ENCODE measurements at places on chromosomes 5 and 9.
A peak's percentile ranks its signal among the peaks of the same experiment; 100 is the strongest.

DNA sequence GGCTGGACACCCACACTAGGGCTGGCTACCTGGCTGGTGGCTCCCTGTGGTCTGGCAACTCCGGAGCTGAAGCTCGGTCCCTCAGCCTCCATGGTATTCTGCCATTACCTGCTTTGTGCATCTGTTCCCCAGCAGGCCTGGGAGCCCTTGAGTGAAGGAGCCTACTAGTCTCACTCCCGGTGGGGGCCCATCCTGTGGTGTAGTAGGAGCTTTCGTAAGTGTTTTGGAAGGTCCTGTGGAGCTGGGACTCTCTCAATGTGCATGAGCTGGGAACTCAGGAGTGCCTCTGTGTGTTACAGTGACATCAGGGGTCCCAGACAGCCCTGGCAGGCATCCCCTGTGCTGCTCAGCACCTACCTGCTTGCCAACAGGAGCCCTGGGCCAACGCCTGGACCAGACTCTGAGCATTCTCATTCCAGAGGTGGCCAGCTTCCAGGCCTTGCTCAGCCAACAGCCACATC is 267.1 kb downstream of the GADD45G start:
- no peak for DNase-seq

GRCh38 chr9:123834889-123835562 is 94.9 kb downstream of the DENND1A start:
- no peak for DNase-seq

GRCh38 chr5:95382801-95383200 is 8.4 kb upstream of the FAM81B start:
- DNase-seq: no peak

DNA sequence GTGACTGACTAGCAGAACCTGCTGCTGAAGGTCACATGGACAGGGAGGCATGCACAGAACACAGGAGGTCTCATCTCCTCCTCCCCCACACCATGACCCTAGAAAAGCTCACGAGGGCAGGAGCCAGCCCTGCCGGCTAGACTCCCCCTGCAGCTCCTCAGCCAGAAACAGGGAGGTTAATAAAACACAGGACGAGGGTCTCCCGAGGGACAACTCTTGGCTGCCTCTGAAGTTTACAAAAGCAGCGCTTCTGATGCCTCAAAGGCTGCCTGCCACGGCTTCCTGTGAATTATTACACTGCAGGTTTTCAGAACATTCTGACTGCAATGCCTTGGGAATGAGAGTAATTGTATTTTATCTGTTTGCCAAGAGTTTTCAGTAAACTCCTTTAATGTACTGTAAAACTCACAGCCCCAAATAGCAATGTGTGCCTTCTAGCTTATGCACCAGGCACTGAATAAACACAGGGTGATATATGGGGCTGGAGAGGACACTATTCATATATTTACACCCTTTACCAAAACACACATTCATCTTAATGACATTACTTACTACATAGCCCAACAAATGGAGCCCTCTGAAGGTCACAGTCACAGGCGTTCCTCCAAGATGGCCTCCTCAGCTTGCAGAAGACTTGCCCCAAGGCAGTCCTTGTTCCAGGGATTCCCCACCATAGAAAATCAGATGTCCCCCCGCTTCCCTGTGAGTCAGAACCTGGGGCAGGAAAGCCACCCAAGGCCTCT is 83.7 kb downstream of the C5orf15 start:
- DNase-seq: no peak

DNA sequence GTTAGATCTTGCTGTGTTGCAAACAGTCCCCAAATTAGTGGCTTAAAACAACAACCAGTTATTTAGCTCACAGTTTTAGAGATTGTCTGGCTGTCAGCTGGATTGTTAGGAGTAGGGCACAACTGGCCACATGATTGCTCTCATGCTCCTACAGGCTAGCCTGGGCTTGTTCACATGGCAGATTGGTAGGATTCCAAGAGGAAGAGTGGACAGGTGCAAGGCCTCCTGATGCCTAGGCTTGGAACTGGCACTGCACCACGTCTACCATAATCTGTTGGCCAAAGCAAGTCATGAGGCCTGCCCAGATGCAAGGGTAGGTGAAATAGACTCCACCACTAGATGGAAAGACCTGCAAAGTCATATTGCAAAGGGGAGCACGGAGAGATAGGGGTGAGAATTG is 76.4 kb downstream of the ACER2 start:
- DNase-seq: no peak

DNA sequence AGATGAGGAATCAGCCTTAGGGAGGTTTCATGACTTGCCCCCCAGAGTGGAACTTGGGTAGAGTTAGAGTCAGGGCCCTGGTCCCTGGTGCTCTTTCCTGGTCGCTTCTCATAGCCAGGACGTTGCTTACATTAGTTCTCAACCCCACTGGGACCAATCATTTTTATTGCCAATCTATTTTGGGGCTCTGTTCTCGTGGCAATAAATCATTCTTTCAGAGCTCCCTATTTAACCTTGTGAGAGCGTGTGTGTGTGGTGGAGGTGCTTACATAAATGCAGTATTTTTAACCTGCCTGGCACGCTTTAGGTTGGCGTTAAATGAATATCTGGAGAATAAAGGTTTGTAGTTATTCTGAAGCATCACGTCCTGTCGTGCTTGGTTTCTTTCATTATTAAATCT is 4.1 kb downstream of the TRIO start:
- no peak for DNase-seq

GRCh38 chr5:117177302-117177701 is 602.7 kb upstream of the SEMA6A start:
- no peak for DNase-seq

- DNase-seq: no peak
Observed at GRCh38 chr5:94248175-94248875, 370.1 kb downstream of the KIAA0825 start.

GRCh38 chr5:23071682-23072081 is 218.5 kb upstream of the CDH12 start:
- no peak for DNase-seq

DNA sequence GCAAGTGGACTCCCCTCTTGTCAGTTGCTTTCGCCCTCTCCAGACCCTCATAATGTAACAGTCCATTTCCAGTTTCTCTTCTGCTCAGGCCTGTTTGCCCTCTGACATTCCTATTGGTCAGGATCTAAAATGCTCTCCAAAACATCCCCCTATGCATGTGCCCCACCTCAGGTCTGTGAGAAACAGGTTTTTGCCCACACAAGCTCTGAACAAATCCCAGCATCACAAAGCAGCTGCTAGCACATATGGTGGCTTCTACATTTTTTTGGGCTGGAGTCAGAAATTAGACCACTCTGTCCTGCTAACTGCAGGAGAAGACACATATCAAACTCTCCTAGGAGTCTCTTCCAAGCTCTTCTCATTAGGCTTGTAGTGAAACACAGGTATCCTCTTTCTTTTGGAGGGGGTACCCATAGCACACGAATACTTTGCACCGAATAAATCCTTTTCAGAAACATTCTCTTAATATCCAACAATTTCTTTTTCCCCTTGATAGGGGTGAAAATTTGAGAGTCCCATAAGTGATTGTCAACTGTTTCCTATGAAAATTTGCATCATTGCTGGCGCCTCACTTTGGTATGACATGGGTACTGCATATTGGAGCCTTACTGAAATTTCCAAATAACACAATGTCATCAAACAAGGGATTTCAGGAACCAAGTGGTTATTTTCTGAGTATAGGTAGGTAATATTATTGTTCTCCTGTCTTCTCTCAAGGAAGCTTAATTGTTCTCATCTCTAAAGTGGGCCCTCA is 19.3 kb upstream of the HSPA9 start:
- peak; percentile 55 for DNase-seq

DNA sequence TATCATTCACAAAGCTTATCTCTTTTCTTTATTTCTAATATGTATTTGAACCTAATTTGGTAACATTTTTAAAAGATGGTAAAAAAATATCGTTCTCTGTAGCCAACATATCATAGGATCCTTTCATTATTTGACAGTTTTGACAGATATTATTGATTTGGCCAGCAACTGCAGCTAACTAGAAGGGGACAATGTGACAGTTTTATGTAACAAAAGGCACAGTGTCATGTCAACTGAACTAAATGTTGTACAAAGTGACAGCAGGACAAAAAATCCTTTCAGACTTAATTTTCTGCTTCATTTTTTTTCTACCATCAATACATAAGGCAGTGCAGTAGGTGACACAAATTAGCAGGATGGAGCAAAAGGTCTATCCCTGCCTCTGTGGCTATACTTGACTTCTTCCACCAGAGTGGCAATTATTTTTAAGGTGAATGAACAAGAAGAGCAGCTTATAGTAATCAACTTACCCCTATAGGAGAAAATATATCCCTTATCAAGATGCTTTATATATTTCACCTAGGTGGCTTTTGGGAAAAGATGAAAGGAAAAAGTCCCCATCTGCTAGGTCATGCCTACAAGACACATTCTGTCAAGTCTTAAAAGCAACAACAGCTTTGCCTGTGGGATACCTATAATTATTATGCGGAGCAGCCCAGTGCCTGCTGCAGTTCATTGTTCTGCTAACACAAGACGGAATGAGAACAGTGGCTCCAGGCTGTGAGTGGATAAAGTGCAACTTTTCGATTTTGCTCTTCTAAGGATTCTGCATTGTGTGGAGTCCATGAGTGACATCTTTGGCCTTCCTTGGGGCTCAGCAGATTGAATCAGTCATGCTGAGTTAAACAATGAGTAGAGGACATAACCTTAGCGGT is 694.9 kb downstream of the ISL1 start:
- DNase-seq: no peak

Data from NCI-H1694 treated with DMSO at 0.1 percent for 48 hours (cell line).